ENCODE measurements at places on chromosomes 5 and 9.

DNA sequence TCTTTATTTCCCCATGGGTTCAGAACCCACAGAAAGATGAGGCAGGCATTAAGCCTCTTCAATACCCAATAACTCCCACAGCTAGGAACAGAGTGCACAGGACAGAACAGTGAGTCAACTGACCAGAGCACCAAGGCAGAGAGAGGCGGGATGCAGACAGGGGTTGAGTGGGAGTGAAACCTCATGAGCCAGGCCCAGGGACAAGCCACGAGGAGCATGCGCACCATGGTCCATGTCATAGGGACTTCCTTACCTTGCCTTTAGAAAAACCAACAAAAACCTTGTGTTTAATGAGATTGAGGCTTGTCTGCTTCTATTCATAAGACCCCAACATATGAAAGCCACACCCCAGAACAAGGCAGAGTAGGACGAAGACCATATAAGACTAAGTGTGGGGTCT is 330.6 kb downstream of the DEPDC1B start:
- ATAC-seq = no peak

- ATAC-seq = no peak
These were observed 500.0 kb downstream of the PTPRD start for GRCh38 chr9:10112798-10113197.

DNA sequence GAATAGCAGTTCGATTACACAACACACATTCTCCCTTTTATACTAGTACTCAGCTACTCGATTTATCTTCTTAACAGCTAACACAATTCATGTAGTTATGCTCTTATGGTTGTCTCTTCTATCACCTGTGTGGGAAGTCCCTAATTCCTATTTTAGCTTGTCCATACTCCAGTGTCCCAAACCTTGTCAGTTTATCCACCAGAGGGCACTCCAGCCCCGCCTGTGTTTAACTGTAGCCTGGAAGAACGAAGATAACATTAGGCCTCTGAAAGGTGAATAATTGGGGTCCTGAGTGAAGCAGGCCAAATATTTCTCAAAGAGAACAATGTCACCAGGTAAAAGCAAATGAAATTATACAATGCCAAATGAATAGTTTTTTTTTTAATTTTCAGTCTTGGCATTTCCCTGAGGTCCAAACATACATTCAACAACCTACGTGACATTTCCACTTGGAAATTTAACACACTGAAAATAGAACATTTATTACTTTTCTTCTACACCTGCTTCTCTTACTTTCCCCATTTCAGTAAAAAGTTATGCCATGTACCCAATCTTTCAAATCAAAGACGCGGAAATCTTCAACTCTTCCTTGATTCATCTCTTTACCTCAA is 560.7 kb downstream of the HTR1A start:
- no peak for ATAC-seq

DNA sequence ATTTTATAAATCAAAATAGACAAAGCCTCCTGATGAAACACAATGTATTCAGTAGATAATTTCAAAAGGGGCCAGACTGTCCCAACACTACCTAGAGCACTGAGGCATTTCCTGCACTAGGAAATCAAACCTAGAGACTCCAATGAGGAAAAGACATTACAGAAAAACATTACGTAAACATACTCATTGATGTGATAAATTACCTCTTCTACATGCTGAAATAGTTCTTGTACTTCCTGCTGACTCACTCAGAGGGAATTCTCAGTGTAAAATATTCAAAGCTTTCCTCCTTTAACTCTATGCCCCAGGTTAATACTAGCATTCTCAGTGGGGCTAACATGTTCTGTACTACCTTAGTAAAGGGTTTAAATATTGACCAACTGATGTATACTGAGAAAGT is 178.0 kb downstream of the ESM1 start:
- ATAC-seq = no peak

GRCh38 chr9:128370367-128370751 is 815 bp upstream of the URM1 start:
- ATAC-seq = no peak

DNA sequence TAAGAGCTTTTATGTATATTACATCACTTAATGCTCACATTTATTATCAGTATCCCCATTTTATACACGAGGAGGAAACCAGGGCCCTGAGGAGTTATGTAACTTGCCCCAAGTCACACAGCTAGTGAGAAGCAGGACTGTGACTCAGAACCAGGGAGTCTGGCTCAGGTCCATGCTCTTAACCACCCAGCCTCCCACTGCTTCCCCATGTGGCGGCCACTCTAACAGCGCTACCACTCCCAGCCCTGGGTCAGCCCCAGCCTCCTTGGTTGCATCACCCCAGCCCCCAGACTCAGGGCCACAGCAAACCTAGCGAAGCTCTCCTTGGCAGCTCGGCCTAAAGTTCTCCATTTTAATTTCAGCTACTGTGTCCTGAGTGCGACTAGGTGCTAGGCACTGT is 159.1 kb downstream of the PAX5 start:
- ATAC-seq = no peak

DNA sequence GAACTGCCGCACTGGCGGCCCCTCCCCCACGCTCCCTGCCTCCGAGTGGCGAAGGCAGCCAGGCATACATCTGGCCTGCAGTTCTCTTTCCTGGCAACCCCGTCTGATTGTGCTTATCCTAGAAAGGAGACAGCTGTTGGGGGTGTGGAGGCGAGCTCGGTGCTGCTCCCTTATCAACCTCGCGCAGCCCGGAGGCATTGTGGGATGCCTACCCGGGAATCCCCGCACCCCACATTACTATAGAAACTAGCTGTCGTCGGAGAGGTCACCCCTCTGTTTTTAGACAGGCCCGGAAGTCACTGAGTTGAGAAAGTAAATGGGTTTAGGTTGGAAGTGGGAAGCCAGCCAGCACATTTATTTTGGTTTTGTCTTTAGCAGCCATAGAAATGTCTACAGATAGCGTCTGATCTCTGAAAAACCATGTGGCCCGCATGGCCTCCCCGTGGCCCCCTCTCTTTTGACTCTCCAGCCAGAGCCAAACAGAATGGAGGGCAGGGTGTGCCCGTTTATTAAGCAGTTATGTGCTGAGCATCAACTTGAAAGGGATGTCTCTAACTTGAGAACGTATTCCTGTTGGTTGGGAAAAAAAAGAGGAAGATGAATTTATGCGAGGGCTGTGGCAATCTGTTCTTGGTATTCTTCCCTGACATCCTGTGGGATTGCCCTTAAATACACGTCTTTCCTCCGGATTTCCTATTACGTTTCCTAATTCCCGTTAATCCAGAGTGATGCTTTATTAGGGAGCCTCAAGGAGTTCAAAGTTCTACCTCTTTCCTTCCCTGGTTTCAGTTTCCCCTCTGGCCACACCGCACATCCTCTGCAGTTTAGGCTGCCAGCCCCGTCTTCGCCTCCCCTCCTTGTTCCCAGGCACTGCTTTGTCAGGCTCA is 3.9 kb downstream of the STC2 start:
- no peak for ATAC-seq

DNA sequence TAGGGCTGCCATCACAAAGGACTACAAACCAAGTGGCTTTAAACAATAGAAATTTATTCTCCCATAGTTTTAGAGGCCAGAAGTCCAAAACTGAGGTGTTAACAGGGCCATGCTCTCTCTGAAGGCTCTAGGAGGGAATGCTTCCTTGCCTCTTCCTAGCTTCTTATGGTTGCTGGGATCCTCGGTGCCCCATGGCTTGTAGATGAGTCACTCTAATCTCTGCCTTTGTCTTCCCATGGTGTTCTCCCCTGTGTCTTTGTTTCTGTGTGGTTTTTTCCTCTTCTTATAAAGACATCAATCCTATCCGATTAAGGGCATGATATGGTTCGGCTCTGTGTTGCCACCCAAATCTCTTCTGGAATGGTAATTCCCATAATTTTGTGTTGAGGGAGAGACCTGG is 178.8 kb upstream of the NREP start:
- ATAC-seq = no peak

DNA sequence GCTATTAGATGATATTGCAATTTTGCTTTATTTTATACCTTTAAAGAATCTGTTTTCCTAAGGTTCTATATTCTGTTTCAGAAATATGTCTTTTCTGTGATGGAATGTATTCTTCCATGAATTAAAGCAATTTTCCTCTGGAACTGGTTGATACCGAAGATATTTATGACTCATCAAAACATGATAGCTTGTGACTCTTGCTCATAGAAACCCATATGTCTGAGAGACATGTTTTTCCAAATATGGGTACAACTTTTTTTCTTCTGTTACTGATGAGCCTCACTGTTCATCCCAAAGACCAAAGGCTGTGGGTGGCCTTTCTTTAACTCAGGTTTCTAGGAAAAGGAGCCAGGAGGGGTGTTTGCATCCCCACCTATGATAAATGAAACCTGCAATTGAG is 126.1 kb upstream of the PAPPA start:
- ATAC-seq = no peak

GRCh38 chr5:38648703-38649291 is 92.4 kb upstream of the LIFR start:
- ATAC-seq = no peak

DNA sequence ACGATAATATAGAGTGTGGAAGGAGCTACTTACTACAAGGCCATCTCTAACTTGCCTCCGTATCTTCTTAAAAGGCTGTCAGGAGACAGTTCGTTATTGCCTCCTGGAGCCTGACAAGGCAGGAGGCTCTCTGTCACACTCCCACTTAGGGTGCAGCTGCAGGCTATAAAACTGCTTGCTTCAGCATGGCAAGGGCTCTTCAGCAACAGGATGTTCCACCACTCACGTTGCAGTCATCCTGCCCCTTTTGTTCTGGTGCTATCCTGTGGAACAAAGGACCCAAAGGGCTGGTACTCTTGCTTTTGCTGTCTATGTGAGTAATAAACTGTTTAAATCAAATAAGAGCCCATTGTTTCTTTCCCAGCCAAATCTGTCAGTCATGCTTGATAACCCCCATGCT is 508.9 kb downstream of the NTRK2 start:
- ATAC-seq = no peak

- no peak for ATAC-seq
These were observed 214.3 kb upstream of the GRIA1 start for GRCh38 chr5:153276151-153276550.

DNA sequence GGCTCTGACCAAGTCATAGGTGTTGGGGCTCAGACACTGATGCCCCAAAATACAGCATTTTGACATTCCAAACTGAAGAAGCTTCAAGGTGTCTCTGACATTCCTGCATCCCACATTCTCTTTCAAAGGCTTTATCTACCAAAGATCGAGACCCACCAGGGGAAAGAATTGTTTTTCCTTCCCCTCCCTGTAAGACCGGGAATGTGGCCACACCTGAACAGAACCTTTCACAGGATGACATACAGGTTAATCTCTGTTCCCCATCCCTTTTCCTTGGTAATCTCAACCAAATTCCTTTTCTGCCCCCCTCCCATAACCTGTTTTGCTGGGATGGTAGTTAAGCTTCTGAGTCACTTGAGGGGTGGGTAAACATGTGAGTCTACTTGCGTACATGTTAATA is 72.3 kb downstream of the IQGAP2 start:
- no peak for ATAC-seq

DNA sequence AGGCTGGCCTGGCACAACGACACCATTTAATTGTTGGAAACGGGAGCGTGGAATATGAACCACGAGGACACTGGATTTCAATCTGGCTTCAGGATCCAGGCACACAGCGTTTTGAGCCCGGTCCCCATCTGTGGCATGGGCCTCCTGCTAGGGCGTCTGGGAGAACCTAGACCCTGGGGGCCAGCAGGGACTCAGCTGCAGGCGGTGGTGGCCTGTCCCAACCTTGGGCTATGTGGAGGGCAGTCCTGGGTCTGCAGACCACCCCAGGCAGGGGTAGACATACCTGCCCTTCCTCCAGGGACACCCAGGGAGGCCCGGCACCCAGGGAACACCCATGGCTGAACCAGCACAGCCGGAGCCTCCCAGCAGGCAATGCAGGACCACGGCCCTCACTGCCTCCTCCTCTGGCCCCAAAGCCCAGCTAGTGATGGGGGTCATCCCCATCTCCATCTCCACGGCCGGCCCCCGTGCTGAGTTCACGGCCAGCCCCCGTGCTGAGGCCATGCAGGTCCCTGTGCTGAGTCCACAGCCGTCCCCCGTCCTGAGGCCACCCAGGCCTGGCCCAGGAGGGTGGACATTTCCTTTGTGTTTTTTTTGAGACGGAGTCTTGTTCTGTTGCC is 18.5 kb upstream of the UBAC1 start:
- no peak for ATAC-seq

DNA sequence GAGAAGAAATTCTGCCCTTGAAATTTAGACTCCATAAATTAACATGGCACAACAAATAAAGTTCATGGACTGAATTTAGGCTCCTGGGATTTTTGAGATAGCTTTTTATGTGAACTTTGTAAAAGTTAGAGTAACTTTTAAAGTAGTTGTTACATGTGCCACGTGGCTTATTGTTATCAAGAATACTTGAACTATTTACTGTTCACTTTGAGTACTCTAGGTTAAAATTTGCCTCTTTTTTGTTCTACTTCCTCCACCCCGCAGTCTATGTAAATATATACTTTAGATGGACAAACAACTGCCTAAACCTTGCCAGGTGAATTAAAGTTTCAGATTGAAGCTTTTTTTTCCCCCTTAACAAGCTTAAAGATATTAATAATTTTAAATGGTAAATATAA is 457.9 kb downstream of the RAB3C start:
- no peak for ATAC-seq

GRCh38 chr5:38546691-38547146 is 9.7 kb downstream of the LIFR start:
- ATAC-seq = no peak

DNA sequence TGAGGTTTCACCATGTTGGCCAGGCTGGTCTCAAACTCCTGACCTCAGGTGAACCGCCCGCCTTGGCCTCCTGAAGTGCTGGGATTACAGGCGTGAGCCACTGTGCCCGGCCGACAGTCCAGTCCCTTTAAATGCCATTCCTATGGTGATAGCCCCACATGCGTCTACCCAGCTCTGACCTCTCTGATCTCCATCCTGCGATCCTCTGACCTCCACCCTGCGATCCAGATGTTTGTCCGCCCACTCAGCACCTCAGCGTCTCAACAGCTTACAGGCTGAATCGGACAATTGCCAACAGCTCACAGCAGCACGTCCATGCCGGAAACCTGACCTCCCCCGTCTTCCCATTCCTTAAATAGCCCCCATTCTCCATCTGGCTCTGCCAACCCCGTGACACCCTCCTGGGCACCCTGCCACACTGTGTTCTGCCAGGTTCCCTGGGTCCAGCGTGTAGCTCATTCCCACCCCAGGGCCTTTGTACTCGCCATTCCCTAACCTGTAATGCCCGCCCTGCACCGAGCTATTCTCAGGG is 44.0 kb upstream of the RNU6ATAC start:
- no peak for ATAC-seq

DNA sequence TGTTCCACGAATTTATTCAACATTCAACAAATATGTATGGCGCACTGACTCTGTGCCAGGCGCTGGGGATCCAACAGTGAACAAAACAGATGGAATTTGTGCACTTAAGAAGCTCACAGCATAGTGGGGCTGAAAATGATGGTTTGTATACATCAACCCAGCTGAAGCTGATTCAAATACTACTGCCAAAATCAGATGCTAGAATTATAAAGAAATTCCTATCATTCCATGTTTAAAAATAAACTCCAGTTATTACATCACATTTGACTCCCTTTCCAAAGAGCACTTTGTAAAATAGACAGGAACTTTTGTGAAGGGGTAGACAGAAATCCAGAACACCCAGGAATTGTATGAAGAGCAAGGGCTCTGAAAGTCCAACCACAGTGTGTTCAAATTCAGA is 54.1 kb downstream of the ZNF608 start:
- no peak for ATAC-seq
